ENCODE measurements at places on chromosomes 4 and X.

DNA sequence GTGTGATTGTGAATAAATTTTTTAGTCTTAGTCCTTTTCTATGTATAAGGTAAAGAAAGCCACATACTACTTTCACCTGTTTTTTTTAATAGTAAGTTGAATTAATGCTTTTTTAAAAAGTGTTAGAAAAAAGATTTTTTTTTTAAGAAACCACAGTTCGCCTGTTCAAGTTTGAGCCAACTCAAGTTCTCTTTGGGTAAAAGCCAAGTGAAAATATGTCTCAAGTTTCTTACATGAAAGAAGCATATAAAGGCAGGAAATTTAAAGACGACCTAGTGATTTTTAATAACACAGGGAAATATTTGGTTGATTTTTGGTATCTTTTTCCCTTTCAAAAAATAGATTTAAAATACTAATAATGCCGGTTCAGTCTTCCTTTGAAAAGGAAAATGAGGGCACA, 369.9 kb upstream of the NR3C2 start:
- DNase-seq: no peak

DNA sequence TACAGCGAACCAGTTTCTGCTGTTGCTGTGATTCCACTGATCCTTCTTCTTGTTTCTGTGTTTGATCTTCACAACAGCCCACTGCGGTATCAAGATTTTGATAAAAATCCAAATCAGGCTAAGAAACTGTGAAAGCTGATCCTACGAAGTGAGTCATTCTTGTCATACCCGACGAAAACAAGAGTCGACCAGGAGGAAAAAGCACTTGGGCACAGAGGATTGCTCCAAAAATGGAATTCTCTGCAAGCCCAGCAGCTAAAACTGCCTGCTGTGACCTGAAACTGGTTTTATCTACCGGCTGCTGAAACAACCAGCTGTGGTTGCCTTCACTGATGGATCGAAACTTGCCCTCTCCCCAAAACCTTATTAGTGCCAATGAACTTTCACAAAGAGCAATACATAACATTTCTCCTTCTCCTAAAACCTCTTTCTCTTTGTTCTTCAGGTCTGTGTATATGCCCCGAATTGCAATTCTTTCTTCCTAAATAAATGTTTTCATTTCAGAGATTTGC, 607.0 kb upstream of the PRKX start:
- no peak for DNase-seq

DNA sequence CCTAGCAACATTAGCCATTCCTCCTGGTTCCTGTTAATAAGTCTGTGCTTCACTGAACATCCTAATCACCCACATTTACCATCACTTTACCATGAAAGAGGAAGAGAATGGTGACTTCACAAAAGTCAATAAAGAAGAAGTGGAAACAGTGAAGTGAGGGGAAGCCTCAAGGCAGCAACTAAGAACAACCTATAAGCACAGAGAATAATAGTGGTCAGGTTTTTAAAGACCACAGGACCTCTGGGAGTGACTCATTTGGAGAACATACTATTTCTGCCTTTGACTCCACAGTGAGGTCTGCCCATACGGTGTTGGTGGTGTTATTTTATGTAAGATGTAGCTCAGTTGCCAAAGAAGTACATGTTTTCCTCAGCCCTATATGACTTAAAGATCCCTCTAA, 86.0 kb upstream of the TET2 start:
- DNase-seq: no peak

DNA sequence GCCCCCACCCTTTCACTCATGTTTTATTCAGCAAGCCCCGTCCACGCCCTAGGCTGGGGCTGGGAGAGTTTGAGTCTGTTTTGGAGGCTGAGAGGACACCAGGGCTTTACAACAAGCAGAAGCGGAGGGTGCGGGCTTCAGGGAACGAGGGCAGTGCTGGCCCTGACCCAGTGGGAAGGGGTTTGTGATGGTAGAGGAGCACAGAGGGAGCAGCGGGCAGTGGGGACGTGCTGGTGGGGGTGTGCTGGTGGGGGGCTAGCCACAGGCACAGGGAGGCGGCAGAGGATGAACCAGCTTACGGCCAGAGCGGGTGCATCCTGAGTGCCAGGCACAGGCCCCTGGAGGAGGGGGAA, 26.4 kb downstream of the NSG1 start:
- no peak for DNase-seq

DNA sequence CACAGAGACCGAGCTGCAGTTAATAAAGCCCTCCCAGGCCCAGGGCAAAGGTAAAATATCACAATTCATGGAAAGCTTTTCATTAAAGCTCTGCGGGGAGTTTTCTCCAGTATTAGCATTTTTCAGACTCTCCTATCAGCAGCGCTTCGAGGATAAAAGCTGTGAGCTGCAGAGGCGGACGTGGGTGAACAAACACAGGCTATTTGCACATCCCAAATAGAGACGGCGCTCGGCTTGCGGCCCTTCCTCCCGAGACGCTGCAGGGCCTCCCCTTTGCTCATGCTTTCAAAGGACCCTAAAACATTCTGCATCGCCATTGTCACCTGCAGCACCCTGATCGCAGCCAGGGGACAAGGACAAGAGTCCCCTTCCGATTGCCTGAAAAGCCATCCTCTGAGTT, 97.3 kb downstream of the SORCS2 start:
- DNase-seq: no peak

GRCh38 chr4:142509881-142510280, 336.2 kb downstream of the INPP4B start:
- no peak for DNase-seq
